ENCODE measurements at places on chromosomes 5 and 9.

DNA sequence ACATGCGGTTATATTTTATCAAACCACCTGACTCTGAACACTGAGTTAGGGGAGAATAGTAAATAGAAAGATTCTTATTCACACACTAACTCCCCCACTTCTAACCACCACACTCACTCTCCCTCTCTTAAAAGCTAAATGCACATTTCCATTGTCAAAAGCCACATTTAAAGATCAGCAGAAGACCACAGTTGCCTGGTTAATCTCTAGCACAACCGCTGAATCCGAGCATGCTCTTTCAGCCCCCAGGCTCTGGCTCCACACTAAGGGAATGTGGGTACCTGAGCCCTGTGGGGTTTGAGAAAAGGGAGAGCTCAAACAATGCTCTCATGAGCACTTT lies 35.7 kb downstream of the PFDN1 start:
- no peak for DNase-seq

- DNase-seq = no peak
Measured at GRCh38 chr5:115809946-115810345, 6.5 kb downstream of the CDO1 start.

GRCh38 chr5:73367650-73368049 lies 80.9 kb downstream of the FOXD1 start:
- no peak for DNase-seq

- no peak for DNase-seq
Measured at GRCh38 chr9:76732341-76732958, 31.8 kb upstream of the PCA3 start.

GRCh38 chr5:163544836-163545235 lies 39.4 kb downstream of the MAT2B start:
- DNase-seq = no peak
